ENCODE measurements at places on chromosomes 2 and 18.

GRCh38 chr2:102130647-102130991 lies 11.9 kb upstream of the IL1R1 start:
- DNase-seq: no peak

GRCh38 chr18:54080858-54081257 lies 143.6 kb downstream of the MBD2 start:
- DNase-seq: no peak

GRCh38 chr2:205483095-205483494 lies 199.2 kb upstream of the NRP2 start:
- DNase-seq: no peak

DNA sequence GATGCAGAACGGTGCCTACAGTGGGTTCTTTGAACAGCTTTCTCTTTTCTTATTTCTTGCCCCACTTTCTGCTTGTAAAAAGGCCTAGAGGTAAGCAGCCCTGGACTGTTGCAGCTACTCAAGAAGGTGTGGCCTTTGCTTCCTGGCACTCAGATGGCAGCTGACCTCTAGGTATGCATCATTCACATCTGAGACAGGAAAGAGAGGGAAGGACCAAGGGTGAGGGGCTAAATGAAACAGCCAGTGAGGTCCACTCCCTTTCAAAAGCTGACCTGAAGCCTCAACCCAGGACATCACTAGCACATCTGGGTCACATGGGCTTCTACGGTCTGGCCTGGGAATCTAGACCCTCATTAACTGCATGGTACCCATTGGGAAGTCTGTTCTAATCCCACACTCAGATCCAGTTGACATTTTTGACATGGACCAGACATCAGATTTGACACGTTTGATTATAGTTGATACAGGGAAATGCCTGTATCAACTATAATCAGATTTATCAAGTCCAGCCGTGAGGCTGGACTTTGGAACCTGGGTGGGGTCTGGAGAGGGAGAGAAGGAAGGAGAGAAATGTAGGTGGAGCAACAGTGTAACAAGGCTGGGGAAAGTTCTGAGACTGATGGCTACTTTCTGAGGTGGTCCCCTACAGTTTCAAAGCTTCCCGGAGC lies 60.2 kb downstream of the E2F6 start:
- no peak for DNase-seq

- DNase-seq: no peak
Observed at GRCh38 chr2:236558036-236558435, 11.6 kb upstream of the ACKR3 start.

Measured in activated CD8-positive, alpha-beta T cell treated with anti-CD3 and anti-CD28 coated beads, Interleukin-2, amount 10 ng/mL, durations not matched to agents 7 days and 5 days (primary cell).